Peyer's patch (tissue), 4 donors: ENCODE measurements at places on chromosomes 5 and 9. TPM values are rescaled to one million over a fixed set of nuclear protein-coding genes. Genes with fewer than 3 reads are reported as not detected.
A peak's percentile ranks its signal among the peaks of the same experiment; 100 is the strongest.

- DNase-seq: no peak
Observed at GRCh38 chr5:171858303-171858702, 72.7 kb downstream of the SMIM23 start.

CORO2A gene
- total RNA-seq: 99.6 TPM

- no peak for DNase-seq
Observed at GRCh38 chr9:91720751-91721705, 229.0 kb downstream of the ROR2 start.

DENND4C gene
- total RNA-seq: 89.1 TPM

DNA sequence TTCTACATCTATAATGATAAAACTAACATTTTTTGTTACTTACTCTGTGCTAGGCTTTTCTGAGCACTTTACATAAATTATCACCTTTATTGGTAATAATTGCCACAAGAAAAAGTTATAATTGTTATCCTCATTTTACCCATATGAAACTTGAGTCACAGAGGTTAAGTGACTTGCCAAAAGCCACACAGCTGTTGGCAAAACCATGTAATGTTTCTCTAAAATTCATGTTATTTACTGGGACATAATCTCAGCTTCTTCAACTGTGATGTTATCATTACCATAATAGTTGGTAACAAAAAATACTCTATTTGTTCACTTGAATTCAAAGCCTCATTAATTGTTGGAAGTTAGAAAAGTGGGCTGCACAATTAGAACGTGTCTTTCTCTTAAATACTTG lies 437.3 kb downstream of the BRINP1 start:
- no peak for DNase-seq

DNA sequence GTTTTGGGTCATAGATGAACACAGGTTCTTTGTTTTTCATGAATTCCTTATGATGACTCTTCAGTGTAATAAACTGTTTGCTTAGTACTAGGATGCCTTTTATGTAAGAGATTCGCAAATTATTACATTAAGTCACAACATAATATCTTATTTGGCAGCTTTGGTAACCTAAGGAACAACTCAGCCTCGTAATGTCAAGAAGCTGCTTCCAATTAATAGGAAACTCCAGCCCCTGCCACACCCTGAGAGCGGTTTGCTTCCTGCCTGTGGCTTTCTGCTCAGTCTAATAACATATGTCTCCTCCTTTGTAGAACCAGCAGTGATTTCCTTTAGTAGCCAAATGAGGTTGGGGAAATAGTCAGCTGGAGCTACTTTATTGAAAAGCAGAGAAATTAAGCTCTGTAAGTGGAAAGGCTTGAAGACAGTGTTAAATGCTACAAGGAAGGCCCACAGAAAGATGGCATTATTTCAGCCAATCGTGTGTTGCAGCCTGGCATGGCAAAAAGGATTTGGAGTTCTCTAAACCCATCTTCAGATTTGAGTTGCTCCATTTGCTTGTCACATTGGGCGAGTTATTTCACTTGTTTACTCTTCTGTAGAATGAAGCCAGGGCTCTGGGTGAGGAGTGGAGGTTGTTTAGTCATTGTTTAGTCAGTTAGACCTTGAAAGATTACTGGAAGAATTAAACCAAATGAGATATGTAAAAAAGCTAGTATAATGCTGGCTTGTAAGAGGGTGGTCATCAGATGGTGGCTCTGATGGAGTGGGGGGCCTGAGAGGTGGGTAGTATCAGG lies 54.1 kb downstream of the MTAP start:
- DNase-seq: no peak

SLC2A6 gene
- total RNA-seq: 1.6 TPM

GRCh38 chr9:116763770-116764169 lies 76.7 kb downstream of the TRIM32 start:
- no peak for DNase-seq

TLX3 gene
- total RNA-seq: not detected

- no peak for DNase-seq
Observed at GRCh38 chr5:159095151-159095721, 4.5 kb downstream of the EBF1 start.

GRCh38 chr9:35790385-35791296 lies 750 bp upstream of the NPR2 start:
- DNase-seq: peak; percentile 54

C9orf153 gene
- not detected for total RNA-seq

DNA sequence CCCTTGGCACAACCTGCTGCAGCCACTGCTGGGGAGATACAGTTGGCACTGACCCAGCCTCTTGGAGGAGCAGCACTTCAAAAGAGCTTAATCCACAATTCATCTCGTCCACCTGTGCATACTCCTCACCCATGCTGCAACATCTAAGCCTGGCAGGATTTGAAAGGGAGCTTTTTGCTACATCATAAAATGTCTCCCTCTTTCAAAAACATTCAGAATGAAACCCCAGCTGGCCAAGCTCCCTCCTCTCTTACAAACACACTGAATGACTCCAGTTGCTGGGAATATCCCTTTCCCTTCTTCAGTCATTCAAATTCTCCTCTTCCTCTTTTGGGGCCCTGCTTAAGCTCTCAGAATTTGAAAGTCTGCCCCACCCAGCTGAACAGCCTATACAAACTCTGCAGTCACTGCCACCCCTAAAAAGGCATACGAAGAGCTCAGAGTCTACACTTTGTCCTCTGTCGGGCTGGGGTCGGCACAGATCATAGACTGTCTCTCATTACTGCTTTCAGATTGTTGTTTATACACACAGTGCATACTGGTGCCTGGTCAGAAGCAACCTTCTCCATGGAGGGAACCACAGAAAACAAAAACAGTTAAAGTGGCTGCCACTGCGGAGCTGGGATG lies 8.8 kb upstream of the C5orf15 start:
- no peak for DNase-seq

RAD50 gene
- total RNA-seq: 51.8 TPM

GRCh38 chr5:179331591-179332375 lies 13.5 kb downstream of the ADAMTS2 start:
- DNase-seq: no peak

- DNase-seq: no peak
Observed at GRCh38 chr5:148511810-148512347, 128.1 kb downstream of the FBXO38 start.

- DNase-seq: no peak
Observed at GRCh38 chr5:1874771-1875220, 7.9 kb downstream of the IRX4 start.

BAAT gene
- not detected for total RNA-seq

GRCh38 chr9:34185778-34186551 lies 7.1 kb downstream of the UBAP1 start:
- no peak for DNase-seq

- no peak for DNase-seq
Observed at GRCh38 chr9:37784291-37784615, 611 bp downstream of the EXOSC3 start.

- DNase-seq: no peak
Observed at GRCh38 chr9:124098141-124098905, 86.8 kb downstream of the LHX2 start.
